Prostate gland (tissue), 2 donors: ENCODE measurements at places on chromosomes 11 and 22. TPM values are rescaled to one million over a fixed set of nuclear protein-coding genes. Genes with fewer than 3 reads are reported as not detected.

- no peak for DNase-seq
- no peaks in the 10 kb centered on the region for H3K4me1 ChIP-seq
These were observed 10.9 kb downstream of the PDGFD start for GRCh38 chr11:104152941-104153505.

GRCh38 chr11:15468466-15468865 is 353.7 kb downstream of the INSC start:
- H3K27ac ChIP-seq = no peak overlapping the region
- no peaks in the 10 kb centered on the region for H3K27me3 ChIP-seq
- no peak overlapping the region for H3K4me3 ChIP-seq

- H3K4me1 ChIP-seq = no peaks in the 10 kb centered on the region
- no peaks in the 10 kb centered on the region for H3K36me3 ChIP-seq
- H3K27ac ChIP-seq = no peak overlapping the region
- no peak for DNase-seq
These were observed 15.3 kb upstream of the PICK1 start for GRCh38 chr22:38041760-38042487.

- no peak overlapping the region for H3K4me3 ChIP-seq
- no peak overlapping the region for H3K27ac ChIP-seq
- no peaks in the 10 kb centered on the region for H3K36me3 ChIP-seq
- no peaks in the 10 kb centered on the region for H3K4me1 ChIP-seq
These were observed 43.1 kb downstream of the LDLRAD3 start for GRCh38 chr11:35986947-35987346.

GRCh38 chr11:134074766-134075165 is 5.9 kb downstream of the JAM3 start:
- no peaks in the 10 kb centered on the region for H3K4me1 ChIP-seq
- no peak overlapping the region for H3K27ac ChIP-seq
- DNase-seq = no peak
- no peaks in the 10 kb centered on the region for H3K27me3 ChIP-seq

- no peak for DNase-seq
- H3K4me3 ChIP-seq = no peak overlapping the region
- H3K27me3 ChIP-seq = no peaks in the 10 kb centered on the region
- no peak overlapping the region for H3K27ac ChIP-seq
- H3K36me3 ChIP-seq = no peaks in the 10 kb centered on the region
- no peaks in the 10 kb centered on the region for H3K4me1 ChIP-seq
These were observed 42.6 kb downstream of the ST14 start for GRCh38 chr11:130202009-130202817.

- no peaks in the 10 kb centered on the region for H3K27me3 ChIP-seq
- H3K4me3 ChIP-seq = no peak overlapping the region
- H3K4me1 ChIP-seq = no peaks in the 10 kb centered on the region
- H3K27ac ChIP-seq = no peak overlapping the region
- H3K36me3 ChIP-seq = peaks cover 15% of the 10 kb centered on the region
These were observed 9.2 kb upstream of the STT3A start for GRCh38 chr11:125583496-125583895.

DNA sequence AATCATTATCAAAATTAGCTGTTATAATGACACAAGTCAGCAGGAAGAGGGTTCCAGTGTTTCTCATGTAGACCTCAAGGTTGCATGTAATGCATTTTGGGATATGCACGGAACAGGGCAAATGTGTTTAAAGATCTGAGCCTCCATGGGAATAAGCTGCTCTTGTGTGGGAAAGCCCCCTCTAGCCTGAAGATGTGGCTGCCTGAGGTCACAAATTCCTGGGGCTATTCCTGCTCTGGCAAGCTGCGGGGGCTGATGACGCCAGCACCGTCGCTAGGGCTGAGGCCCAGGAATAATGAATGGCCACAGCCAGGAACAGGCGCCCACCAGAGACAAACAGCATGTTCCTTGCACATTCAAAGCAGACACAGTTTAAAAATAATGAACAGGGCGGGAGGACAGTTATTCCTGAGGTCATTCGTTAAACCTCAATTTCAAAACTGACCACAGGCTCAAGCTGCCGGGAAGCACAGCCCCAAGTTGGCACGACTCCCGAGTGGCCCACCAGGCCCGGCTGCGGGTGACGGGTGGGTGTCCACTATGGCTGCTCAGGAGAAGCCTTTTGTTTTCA is 11.7 kb downstream of the OSBPL5 start:
- no peak overlapping the region for H3K4me3 ChIP-seq
- peak overlapping the region; percentile 48 for H3K27ac ChIP-seq
- H3K4me1 ChIP-seq = peaks cover 11% of the 10 kb centered on the region
- no peaks in the 10 kb centered on the region for H3K36me3 ChIP-seq

DNA sequence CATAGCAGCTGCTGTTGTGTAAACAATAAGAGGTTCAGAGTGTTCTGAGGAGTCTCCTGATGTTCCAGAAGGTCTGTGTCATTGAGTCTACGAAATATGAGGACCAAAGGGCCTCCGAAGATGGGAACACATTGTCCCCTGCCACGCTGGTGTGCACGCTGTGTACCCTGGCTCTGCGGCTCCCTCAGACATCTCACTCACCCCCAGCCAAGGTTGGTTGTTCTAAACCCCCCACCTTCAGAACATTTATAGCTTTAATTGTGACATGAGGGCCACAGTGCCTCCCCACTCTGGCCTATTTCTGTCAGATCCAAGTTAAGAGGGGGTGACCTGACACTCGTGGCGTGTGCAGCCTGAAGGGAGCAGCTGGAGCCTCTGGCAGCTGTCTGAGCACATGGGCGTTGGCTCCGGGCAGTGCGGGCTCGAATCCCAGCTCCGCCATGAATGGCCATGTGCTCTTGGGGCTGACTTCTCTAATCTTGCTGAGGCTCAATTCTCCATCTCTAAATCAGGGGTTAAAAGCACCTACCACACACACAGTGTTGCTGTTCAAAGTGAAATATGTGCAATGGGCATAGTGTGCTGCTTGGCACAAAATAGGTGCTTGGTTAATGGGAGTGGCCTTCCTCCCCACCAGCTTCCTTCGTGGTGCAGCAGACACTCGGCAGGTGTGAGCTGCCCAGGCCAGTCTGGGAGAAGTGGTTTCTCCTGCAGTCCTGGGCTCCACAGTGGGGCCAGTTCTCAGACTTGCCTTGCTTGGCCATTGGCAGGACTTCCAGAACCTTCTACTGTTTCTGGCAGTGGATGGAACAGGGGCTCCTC is 39.7 kb upstream of the MICAL2 start:
- H3K27ac ChIP-seq = peak overlapping the region; percentile 57
- peaks cover 13% of the 10 kb centered on the region for H3K4me1 ChIP-seq
- DNase-seq = no peak

GRCh38 chr22:22691716-22692701 is 47.6 kb downstream of the GGTLC2 start:
- no peak overlapping the region for H3K4me3 ChIP-seq
- no peak for DNase-seq
- H3K27me3 ChIP-seq = no peaks in the 10 kb centered on the region
- H3K27ac ChIP-seq = no peak overlapping the region
- H3K4me1 ChIP-seq = no peaks in the 10 kb centered on the region
- no peaks in the 10 kb centered on the region for H3K36me3 ChIP-seq

DNA sequence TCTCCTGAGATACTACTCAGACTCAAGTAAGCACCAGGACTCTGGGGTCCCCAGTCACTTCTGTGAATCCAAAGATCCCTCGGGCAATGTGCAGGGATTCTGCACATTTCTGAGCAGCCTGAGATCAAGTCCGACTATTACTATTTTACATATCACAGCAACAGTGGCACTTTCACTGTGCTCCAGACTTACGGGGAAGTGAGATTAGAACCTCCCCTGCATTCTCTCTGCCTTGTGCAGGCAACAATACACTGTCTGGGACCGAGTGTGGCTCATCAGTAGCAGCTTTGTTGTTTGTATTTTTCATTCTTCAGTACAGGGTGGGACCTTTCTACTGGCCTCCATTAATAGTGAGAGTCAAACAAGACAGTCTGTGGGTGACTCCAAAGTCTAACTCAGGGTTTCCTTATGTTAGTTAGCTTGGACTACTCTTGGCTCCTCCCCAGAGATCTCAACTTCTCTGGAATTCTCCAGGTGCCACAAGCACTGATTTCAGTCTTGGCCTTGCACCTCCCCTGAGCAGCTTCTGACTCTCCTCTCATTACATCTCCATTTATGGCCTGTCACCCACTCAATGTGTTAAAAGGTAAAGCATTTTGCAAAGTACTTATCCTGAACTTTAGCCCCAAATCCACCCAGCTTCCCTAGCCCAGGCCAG is 76.2 kb upstream of the TOP3B start:
- DNase-seq = no peak
- no peak overlapping the region for H3K27ac ChIP-seq
- no peaks in the 10 kb centered on the region for H3K36me3 ChIP-seq
- H3K4me1 ChIP-seq = peaks cover 5% of the 10 kb centered on the region
- H3K27me3 ChIP-seq = no peaks in the 10 kb centered on the region

DNA sequence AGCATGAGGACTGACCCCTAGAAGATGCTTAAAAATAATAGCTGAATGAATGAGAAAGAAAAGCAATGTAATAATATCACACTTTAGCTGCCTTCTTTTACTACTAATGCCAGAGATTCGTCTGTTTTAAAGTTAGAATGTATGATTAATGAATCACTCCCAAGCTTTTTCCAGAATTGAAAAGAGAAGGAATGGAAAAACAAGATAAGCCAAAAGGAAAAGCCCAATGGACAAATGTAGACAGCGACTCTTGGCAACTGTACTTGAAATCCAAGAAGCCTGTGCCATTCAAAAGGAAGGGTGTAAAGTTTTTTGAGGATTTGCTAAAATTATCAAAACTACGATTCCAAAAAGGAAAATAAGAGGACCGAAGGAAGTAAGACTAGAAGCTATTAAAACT is 40.8 kb upstream of the PAMR1 start:
- DNase-seq = no peak
- H3K27me3 ChIP-seq = no peaks in the 10 kb centered on the region
- no peak overlapping the region for H3K27ac ChIP-seq
- no peaks in the 10 kb centered on the region for H3K4me1 ChIP-seq

GRCh38 chr11:57763568-57763967 is 2.0 kb downstream of the CTNND1 start:
- H3K27me3 ChIP-seq = no peaks in the 10 kb centered on the region
- DNase-seq = peak; percentile 15
- peak overlapping the region; percentile 69 for H3K4me3 ChIP-seq
- H3K4me1 ChIP-seq = peaks cover 8% of the 10 kb centered on the region

- DNase-seq = peak; percentile 31
- no peaks in the 10 kb centered on the region for H3K27me3 ChIP-seq
- H3K36me3 ChIP-seq = peaks cover 21% of the 10 kb centered on the region
- H3K4me1 ChIP-seq = peaks cover 10% of the 10 kb centered on the region
These were observed 1.1 kb downstream of the EIF4G2 start for GRCh38 chr11:10807493-10808234.

DNA sequence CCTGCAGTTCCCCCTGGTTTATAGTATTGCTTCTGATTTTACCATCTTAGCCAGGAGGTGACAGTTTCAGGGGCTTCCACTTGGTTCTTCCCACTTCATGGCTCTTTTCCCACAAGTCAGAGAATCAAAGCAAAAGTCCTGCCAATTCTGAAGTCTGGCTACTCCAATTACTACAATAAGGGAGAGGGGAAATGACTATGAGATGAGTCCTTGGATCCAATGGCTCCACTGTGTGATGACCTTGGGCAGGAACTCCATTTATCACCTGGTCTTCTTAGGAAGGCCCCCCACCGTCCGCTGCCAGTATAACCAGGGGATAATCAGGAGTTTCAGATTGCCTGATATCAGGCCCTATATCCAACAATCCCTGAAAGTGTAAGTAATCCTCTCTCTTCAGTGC is 31.6 kb upstream of the CCND1 start:
- H3K4me1 ChIP-seq = no peaks in the 10 kb centered on the region
- H3K36me3 ChIP-seq = no peaks in the 10 kb centered on the region
- no peaks in the 10 kb centered on the region for H3K27me3 ChIP-seq
- no peak overlapping the region for H3K4me3 ChIP-seq
- H3K27ac ChIP-seq = no peak overlapping the region

GRCh38 chr22:18999008-18999407 is 62.9 kb upstream of the PRODH start:
- H3K27me3 ChIP-seq = peaks cover 3% of the 10 kb centered on the region
- no peaks in the 10 kb centered on the region for H3K4me1 ChIP-seq
- no peak overlapping the region for H3K27ac ChIP-seq
- DNase-seq = no peak
- no peaks in the 10 kb centered on the region for H3K36me3 ChIP-seq
- H3K4me3 ChIP-seq = no peak overlapping the region

GRCh38 chr22:45164270-45165088 is 754 bp downstream of the NUP50 start:
- DNase-seq = no peak
- H3K4me3 ChIP-seq = peak overlapping the region; percentile 69
- no peaks in the 10 kb centered on the region for H3K36me3 ChIP-seq
- no peaks in the 10 kb centered on the region for H3K27me3 ChIP-seq
- peaks cover 7% of the 10 kb centered on the region for H3K4me1 ChIP-seq

The SLC25A45 gene
- total RNA-seq = 11.7 TPM

The F2 gene
- total RNA-seq = not detected

The KCNJ5 gene
- 4.7 TPM for total RNA-seq

The SUN2 gene
- 445 TPM for total RNA-seq

The POTEH gene
- total RNA-seq = 28.3 TPM
